ENCODE measurements at places on chromosomes 12 and 14.

GRCh38 chr12:22525426-22525825, 18.9 kb downstream of the C2CD5 start:
- no peak for DNase-seq

DNA sequence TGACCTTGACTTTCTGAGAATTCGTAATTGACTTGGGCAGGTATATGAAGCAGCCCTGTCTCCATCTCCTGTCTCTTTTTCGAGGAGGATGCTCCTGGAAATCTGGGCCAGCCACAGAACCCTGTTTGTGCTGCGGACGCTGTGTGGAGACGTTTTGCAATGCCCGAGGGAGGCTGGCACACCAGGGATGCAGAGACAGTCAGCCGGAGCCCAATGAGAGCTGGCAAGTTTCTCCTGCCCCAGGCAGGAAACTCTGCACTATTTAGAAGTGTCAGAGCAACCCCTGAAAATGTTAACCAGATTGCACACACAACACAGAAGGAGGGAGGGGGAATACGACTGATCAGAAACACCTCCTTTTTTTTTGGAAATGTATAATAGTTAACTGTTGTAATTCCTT, 103.2 kb upstream of the DYRK2 start:
- DNase-seq, result no peak

- DNase-seq, result no peak
Observed at GRCh38 chr12:116804051-116804450, 65.9 kb downstream of the RNFT2 start.

- no peak for DNase-seq
Observed at GRCh38 chr12:6161124-6161882, 36.8 kb upstream of the VWF start.

DNA sequence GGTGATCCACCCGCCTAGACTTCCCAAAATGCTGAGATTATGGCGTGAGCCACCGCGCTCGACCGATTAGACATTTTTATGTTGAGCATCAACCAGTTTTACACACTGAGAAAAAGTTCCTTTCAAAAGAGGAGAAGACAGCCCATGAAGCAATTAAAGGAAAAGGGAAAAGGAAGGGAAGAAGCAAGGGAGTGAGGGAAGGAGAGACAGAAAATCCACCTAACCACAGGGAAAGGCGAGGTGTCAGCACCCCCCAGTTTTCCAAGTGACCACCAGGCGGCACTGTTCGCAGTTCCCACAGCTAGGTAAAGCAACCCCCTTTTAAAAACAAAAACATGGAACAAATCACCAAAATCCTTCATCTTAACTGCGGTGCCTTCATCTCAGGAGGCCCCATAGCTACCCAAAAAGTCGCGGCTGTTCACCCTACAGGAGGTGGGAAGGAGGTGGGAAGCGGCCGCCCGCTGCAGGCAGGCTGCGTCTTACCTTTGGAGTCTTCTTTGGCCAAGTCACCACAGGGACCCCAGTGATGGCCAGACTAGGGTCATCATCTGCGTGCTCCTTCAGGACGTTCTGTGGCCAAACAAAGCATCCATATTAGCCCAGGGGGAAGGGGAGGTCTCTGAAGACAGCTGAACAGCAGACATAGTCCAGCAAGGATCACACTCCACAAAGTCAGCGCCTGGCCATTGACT, 86.6 kb downstream of the KDM2B start:
- peak; percentile 69 for DNase-seq

DNA sequence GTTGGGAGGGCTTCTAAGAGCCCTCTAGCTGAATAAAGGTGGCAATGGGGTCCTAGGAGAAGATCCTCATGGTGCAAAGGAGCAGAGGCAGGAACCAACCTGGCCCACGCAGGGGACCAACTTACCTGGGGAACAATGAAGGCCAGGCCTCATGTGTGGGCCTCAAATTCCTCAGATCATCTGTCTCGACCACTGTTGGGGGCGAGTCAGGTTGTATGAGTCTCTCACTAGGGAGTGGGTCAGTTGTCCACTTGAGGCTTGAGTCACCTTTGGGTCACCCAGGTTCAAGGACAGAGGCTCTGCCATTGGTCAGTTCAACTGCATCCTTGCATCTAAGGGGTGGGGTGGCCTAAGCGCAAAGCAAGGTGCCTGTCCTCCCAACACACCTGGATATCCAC, 43.7 kb upstream of the BDKRB2 start:
- DNase-seq, result no peak

DNA sequence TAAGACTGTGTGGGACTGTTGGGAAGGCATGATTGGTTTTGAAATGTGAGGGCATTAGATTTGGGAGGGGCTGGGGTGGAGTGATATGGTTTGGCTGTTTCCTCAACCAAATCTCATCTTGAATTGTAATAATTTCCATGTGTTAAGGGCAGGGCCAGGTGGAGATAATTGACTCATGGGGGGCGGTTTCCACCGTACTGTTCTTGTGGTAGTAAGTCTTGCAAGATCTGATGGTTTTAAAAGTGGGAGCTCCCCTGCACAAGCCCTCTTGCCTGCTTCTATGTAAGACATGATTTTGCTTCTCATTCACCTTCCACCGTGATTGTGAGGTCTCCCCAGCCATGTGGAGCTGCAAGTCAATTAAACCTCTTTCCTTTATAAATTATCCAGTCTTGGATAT, 76.6 kb upstream of the PPFIA2 start:
- DNase-seq, result no peak

DNA sequence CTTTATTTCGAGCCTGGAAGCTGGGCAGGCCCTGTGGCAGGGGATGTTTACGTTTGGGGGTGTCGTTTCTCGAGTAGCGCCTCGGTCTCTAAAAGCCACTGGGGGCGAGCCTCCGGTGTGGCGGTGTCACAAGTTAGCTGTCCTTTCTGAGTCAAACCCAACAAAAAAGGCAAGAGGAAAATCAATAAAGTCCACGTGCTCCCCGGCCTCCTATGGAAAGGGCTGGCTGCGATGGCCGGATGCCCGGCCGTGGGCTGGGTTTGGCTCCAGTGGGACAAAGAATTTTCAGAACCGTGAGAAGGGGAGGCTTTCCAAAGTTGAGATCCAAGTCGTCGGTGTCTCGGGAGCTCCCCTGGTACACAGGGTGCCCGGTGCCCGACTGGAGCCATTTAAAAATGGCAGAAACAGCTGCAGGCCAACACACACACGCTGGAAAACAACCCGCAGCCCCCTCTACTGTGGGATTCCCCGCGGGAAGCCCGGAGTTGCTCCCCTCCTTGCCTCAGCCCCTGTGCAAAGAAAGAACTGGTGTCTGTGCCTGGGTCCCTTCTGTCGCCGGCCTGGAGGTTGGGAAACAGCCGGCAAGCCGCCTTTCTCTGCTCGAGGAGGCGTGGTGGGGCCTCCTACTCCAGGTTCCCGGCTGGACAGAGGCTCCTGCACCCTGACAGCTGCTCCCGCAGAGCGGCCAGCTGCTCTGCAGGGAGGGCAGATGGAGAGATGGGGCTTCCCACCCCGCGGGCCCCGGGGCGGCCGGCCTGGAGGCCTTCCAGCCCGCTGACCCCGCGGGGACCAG, 1.9 kb downstream of the BCL7A start:
- peak; percentile 13 for DNase-seq

DNA sequence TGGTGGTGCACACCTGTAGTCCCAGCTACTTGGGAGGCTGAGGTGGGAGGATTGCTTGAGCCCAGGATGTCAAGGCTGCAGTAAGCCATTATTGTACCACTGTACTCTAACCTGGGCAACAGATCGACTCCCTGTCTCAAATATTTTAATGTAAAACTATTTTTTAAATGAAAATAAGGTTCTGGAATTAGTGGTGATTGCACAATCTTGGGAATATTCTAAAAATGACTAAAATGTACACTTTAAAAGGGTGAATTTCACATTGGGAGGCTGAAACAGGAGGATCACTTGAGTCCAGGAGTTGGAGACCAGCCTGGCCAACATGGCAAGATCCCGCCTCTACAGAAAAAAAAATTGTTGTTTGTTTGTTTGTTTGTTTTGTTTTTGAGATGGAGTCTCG, 12.9 kb upstream of the TMBIM6 start:
- DNase-seq, result no peak

DNA sequence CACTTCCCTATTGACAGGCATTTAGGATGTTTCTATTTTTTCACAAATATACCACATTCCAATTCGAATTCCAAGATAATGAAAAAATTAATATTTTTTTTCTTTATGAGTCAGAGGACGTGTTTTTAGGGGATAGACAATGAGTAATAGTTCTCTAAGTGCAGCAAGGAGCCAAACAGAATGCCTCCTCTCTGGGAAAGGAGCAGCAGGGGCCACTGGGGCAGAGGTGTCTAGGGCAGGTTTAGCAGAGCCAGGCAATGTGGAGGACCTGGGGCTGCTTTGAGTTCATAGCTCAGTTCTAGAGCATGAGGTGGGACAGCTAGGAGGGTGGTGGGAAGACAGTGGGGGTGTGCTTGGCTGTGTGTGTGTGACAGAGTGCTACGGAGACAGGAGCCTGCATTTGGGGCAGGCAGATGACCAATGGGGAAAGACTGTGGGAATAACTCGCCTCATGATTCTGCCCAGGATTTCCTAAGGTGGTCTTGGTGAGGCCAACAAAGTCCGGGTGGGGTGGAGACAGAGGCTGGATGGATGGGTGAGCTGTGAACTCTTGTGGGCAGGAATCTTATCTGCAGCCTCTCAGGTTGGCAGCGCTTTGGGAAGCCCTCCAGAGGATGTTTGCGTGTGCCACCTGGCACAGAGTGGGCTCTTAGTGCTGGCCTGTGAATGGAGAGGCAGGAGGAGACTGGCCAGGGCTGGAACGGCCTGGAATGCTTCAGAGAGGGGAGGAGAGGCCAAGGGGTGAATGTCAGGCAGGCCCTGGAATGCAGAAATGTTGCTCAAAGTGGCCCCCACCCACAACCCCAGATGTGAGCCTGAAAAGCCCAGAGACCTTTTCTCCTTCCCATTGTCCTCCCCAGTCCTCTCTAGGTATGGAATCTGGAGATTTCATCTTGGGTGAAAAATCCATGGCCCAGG, 2.4 kb upstream of the KRT7 start:
- no peak for DNase-seq

GRCh38 chr14:49865431-49865859, 12.9 kb upstream of the NEMF start:
- peak; percentile 87 for DNase-seq

DNA sequence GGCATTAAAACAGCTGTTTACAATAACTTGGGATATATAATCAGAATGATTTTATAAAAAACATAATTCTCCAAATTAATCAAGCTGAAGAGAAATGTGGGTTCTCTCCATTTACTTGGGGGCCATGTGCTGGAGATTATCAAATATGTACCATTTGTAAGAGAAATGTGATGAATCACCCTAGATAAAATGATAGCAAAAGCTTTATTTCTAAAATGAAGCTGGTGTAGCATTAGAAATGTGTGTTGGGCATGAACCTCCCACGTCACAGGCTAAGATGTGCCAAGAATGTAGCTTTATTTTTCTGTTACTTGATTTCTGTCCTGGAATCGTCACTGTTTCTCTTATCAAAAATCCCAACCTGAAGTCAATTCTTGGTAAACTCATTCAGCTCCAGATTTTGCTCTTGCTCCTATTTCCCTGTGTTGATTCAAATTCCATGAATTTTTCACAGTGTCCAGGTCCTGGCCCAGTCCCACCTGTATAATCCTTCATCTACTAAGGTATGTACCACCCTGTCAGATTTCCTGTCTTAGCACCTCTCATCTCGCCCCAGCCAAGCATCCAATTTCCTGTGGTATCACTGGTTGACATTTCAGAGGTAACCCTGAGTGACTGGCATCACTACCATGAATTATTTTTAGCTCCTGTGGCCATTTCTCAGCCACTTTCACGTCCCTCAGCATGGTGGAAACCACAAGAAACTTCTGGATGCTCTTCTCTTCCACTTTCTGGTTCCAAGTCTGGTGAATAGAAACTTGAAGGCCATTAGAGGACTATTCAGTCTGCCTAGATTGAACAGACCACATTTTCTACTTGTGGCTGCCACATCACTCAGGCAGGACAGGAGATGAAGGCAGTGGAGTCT, 103.6 kb upstream of the FLRT2 start:
- no peak for DNase-seq

- peak; percentile 61 for DNase-seq
Observed at GRCh38 chr14:106831322-106831720, 1304.9 kb downstream of the TMEM121 start.

DNA sequence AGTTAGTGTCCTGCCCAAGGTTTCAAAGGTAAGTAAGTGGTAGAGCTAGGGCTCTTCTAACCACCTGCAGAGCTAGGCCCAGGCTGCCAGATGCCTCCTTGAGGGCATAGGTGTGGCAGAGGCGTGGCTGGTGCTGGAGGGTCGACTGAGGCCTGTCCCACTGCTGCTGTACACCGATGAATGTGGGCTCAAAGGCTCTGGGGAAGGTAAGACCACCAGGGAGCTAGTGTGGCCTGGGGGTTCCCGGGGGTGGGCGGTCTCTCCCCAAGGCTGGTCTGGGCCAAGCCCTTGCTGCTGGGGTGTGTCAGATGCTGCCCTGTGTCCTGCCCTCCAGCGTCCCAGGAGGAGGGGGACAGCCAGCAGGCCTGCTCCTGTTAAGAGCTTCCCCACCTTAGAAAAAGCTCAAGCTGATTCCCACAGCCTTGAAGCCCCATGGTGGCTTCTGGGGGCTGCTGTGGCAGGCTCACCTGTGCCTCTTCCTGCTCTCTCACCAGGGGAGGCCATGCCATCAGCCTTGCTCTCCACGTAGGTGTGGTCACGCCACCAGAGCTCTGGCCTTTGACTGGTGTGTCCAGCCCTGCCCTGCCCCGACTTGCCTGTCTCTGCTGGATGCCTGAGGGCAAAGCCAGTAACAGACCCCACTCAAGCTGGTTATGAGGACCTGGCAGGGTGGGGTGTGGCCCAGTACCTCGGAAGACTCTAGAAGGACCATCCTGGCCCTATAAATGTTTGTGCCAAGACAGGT, 36.8 kb downstream of the SH2B3 start:
- no peak for DNase-seq

DNA sequence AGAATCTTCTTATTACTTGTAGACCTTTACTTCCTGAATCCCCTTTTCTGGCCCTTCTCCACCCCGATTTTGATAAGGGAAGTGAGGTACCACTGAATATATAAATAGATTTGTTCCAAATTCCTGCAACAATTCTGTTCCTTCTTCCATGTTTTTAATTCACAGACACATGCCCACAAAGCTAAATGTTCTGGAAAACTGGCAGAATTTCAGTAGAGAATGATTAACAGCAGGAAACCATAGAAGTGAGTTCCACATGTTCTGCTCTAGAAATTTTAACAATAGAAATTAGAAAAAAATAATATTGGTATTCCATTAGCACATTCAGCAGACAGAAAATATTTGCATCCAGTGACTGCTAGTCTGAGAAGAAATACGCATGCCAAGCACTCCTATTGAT, 139.6 kb downstream of the SLC2A13 start:
- no peak for DNase-seq
